NCI-H1694 (cell line): ENCODE measurements at places on chromosomes 6 and 20.

- DNase-seq: no peak
These were observed 27.8 kb downstream of the PAQR8 start for GRCh38 chr6:52389626-52390360.

- DNase-seq: no peak
These were observed 23.7 kb upstream of the ZC3H12D start for GRCh38 chr6:149508485-149508884.

DNA sequence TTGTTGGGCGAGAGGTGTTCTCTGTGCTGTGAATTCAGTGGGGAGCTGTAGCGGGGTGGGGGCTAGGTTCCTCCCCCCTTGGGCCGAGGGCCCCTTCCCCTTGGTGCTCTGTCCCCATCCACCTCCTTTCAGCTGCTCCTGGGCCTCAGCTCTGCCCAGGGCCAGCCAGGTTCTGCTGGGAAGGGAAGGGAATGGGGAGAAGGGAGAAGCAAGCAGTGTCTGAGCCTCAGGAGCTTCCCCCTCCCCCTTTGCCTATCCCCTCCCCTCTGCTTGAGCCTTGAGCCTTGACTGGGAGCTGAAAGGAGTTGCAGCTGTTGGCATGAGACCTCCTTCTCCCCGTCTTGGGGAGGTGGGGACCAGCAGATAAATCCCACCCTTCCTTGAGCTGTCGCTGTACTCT, 576 bp upstream of the RRP36 start:
- no peak for DNase-seq

- no peak for DNase-seq
These were observed 1183.8 kb downstream of the HACE1 start for GRCh38 chr6:103675807-103676406.

- no peak for DNase-seq
These were observed 46.6 kb upstream of the EMILIN3 start for GRCh38 chr20:41413169-41413568.

DNA sequence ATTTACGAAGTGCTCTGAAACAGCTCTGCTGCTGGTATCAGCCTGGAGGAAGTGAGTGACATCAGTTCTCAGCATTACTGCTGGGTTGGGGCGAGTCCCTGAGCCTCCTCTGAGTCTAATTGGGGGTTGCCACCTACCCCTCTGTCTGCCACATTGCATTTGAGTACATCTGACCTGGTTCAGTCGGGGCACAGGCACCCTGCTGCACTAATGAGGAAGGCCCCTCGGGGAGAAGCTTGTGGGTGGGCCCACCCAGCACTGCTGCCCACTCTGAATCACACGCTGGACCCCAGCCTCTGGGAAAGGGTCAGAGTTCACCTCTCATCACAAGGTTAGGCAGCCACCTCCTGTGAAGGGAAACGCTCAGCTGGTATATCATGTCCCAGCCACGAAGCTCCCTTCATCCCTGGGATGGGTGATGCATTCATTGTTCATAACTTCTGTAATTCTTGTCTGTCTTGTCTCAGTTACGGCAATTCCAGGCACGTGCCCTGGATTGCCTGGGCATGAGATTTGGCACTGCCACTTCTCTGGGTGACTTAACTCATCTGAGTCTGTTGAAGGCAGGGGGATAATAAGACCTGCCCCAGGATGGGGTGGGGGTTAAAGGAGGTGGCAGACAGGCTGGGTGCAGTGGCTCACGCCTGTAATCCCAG, 13.3 kb downstream of the DNMT3B start:
- DNase-seq: no peak

DNA sequence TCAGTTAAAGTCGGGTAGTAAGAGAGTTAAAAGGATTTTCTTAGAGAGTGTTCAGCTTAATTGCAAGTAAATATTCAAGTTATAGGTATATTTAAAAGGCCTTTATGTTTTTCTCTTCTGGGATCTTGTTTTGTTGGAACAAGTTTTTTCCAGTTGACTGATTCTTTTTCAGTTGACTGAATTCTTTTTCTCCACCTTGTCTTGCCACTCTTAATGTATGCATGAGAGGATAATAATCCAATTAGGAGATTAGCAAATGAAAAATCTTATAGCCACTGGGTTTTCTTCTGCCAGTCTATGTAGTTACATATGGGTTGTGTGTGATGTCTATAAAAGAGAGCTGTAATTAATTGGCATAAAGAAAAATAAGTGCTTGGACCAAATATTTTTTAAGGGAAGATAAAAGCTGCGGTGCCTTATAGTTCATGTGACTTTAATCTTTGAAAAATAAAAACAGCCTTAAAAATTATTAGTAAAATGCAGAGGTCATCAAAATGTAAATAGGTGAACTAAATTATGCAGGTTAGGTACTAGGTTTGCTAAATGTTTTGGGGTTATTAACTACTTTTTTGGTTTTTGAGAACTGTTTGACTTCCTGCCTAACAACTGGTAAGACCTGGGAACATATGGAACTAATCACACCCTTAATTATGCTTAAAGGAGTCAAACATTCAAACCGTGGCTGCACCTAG, 367.2 kb downstream of the HTR1B start:
- no peak for DNase-seq

- peak; percentile 55 for DNase-seq
These were observed 61.4 kb downstream of the BMP2 start for GRCh38 chr20:6828794-6829423.

DNA sequence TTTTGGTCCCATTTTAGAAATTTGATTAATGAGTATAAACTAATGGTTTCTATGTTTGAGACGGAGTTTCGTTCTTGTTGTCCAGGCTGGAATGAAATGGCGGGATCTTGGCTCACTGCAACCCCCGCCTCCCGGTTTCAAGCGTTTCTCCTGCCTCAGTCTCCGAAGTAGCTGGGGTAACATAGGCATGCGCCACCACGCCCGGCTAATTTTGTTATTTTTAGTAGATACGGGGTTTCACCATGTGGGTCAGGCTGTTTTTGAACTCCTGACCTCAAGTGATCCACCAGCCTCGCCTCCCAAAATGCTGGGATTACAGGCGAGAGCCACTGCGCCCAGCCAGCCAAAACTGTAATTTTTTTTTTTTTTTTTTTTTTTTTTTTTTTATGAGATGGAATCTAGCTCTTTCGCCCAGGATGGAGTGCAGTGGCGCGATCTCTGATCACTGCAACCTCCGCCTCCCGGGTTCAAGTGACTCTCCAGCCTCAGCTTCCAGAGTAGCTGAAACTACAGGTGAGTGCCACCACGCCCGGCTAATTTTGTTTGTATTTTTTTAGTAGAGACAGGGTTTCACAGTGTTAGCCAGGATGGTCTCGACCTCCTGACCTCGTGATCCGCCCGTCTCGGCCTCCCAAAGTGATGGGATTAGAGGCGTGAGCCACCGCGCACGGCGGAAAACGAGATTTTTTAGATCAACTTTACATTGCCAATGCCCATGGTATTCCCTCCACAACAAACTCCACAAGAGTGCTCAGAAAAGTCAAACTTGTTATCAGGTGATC, 127.8 kb downstream of the HFE start:
- no peak for DNase-seq

DNA sequence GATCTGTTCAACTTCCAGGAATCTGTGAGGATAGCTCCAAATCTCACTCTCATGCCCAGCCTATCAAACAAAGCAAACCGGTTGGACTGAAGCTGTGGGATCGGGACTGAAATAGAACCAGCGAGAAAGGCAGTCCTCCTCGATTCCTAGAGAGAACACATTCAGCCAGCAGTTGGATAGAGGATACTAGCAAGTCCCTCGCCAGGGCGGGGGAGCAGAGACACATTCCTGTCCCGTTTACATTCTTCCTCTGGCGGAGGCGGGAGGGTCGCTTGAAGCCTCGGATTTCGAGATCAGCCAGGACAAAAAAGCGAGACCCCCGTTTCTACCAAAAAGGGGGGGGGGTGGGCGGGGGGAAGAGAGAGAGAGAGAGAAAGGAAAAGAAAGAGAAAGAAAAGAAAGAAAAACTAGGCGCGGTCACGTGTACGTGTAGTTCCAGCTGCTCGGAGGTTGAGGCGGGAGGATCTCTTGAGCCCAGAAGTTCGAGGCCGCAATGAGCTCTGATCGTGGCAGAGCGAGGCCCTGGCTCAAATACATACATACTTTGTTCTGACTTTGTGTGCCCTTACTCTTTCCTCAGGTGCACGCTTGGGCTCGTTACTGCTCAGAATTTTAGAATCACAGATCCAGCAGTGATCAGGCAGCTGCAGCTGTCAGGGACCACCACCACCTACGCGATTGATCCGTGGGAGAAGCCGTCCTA, 19.5 kb downstream of the ZNF311 start:
- DNase-seq: peak; percentile 83

DNA sequence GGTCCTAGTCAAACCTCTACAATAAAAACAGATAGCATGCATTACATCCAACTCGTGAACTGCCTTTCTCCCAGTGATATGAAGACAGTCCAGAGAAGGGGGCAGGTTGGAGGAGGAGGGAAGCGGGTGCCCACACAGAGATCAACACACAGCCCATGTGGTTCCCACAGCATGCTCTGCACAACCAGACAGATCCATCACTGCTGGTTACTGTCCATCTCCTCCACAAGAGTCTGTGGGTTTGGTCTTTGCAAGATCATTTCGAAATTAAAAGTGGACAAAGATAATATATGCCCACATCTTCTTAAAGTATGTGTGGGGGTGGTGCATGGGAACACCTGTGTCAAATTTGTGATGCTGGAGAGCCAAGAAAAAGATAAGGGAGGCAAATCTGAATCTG, 215.5 kb downstream of the GMDS start:
- DNase-seq: no peak

DNA sequence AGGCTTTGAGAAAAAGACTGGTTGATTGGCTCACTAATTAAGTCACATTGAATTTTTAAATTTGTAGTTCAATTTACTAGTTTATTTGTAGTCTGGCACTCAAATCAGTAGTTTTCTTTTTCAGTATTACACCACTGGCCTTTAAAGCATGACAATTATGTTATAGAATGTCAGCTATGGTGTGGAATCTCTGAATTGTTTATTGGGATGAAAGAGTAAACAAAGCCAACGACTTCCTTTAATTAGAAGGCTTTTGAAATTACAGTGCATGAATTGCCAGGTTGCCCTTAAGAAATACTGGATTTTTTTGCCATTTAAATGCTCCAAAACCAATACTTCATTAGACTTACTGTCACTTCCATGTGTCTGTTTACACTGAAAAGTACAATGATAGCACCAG, 426.9 kb upstream of the RNF217 start:
- DNase-seq: no peak

- DNase-seq: peak; percentile 68
These were observed 197.6 kb upstream of the SASH1 start for GRCh38 chr6:148144917-148145521.

GRCh38 chr6:116108836-116109235, 8.2 kb downstream of the NT5DC1 start:
- DNase-seq: no peak

- DNase-seq: no peak
These were observed 281.0 kb upstream of the EYS start for GRCh38 chr6:65988006-65988405.

GRCh38 chr6:4902363-4902762, 101.5 kb downstream of the RPP40 start:
- no peak for DNase-seq

DNA sequence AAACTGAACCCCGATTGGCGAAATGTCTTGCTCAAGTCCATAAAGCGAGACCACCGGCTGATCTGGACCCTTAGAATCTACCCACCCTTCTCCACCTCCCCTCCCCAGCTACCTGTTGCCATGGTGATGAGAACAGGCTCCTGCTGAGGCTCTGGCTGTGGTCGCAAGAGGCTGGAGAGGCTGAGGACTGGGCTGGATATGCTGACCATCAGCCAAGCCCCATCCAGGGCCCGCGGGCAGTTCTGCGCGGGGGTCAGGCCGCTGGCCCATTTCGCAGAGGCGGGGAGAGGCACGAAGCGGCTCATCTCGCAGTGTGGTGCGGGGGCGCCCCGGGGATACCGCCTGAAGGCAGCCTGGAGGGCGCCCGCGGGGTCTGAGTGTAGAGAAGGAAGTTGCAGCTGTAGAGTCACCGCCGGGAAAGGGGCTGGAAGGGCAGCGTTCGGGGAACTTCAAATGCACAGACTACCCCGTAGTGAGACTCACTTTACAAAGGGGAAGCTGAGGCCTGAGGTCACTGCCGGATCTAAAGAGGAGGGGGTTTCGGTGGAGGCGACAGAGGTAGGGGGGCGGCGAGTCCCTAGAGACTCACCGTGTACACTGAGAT, 671 bp downstream of the TAPBP start:
- no peak for DNase-seq

GRCh38 chr20:58565461-58566175, 50.4 kb upstream of the APCDD1L start:
- no peak for DNase-seq

GRCh38 chr6:28634761-28635546, 109.3 kb downstream of the GPX5 start:
- peak; percentile 13 for DNase-seq

DNA sequence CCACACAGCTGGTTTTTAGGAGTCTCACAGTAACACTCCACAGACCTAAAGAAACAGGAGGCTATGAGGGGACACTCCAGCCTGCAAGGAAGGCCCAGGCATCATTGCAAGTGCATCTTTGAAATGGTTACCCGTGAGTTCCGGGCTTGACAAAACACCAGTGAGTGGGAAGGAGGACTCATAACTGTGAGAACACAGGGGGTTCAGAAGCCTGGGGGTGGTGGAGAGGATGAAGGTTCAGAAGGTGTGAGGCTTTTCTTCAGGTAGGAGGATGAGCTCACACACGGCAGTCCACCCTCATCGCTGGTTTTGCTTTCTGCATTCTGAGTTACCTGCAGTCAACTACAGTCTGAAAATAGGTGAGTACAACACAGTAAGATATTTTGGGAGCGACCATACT, 39.9 kb downstream of the MAP7 start:
- DNase-seq: no peak

GRCh38 chr6:169722362-169723199, 1.7 kb downstream of the PHF10 start:
- no peak for DNase-seq

GRCh38 chr20:49091104-49091503, 45.0 kb downstream of the CSE1L start:
- DNase-seq: no peak

DNA sequence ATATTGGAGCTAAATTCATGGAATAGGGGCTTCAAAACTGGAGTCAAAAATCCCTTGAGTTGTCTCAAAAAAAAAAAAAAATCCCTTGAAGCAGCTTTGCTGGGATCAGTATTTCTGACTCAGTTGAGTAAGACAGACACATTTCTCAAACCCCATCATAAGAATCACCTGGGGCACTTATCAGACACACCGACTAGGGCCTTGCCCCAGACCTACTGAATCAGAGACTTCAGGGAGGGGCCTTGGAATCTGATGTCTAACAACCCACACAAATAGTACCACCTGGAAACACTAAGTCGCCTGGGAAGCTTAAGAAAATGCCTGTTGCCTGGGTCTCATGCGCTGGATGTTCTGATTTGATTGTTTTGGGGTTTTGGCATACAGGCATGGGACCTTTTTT, 44.9 kb upstream of the RNF144B start:
- no peak for DNase-seq

DNA sequence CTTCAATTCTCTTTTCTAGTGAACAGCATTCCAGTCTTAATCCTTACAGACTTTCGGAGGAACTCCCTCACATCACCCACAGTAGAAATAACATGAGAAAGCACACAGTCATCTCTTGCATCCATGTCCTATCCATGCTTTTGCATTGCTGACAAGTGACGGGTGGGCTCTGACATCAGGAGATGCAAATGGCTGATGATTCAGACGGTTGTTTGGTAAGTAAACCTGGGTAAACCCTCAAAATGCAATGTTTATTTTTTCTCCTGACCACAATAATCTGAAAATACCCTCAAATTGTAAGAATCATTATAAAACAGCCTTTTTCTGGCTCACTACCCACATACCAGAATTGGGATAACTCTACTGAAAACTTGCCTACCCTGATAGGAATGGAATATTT, 792.0 kb downstream of the MAFB start:
- no peak for DNase-seq
